ENCODE measurements at places on chromosomes 4 and X.

- no peak for DNase-seq
Observed at GRCh38 chr4:110196871-110197528, 1.4 kb downstream of the ELOVL6 start.

- DNase-seq = no peak
Observed at GRCh38 chr4:53601251-53601764, 10.0 kb upstream of the LNX1 start.

DNA sequence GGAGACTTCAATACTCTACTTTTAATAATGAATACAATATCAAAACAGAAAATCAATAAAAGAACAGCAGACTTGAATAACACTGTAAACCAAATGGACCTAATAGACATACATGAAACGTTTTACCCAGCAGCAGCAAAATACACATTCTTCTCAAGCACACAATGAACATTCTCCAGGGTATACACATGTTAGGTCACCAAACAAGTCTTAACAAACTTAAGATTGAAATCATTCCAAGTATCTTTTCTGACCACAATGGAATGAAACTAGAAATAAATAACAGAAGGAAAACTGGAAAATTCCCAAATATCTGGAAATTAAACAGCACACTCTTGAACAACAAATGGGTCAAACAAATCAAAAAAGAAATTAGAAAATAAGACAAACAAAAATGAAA, 145.0 kb upstream of the CT83 start:
- no peak for DNase-seq

GRCh38 chr4:89121387-89122068, 10.2 kb downstream of the TIGD2 start:
- DNase-seq = no peak

DNA sequence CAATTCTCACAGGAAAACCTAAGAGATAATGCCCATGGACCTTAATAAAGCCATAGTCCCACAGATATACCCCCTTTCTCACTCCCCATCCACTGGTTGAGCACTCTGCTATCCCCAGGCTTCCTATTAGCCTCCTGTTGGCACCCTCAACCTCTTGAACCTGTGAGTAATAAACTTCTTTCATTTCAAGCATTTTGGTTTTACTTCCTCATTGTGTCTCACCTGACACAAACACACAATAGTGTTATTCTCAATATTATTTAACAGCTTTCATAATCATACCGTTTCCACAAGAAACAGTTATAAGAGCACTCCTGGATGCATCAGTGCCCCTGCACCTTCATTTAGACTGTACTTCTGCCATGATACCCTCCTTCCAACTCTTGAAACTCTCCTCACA, 56.8 kb downstream of the TRPC5 start:
- no peak for DNase-seq

DNA sequence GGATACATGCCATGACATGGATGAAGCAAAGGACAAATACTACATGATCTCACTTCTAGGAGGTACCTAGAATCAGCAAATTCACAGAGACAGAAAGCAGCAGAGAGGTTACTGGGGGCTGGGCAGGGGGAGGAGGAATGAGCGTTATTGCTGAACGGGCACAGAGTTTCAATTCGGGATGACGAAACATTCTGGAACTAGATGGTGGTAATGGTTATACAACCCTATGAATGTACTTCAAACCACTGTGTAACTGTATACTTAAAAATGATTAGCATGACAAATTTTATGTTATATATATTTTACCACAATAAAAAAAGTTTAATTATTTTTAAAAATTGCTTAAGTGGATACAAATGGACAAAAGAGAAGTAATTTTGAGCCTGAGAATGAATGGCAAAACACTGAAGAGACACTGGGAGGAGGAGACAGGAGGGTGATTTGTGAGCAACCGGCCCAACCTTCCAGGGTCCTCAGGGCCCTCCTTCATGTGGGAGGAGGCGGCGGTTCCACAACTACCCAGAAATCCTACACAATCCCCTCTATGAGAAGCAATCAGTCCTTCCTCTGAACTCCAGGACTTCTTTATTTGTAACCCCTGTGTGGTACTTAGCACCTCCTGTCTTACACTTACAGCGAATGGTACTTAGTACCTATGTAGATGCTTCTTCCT, 14.1 kb downstream of the ACSL1 start:
- no peak for DNase-seq
